ENCODE measurements at places on chromosomes 3 and 15.

DNA sequence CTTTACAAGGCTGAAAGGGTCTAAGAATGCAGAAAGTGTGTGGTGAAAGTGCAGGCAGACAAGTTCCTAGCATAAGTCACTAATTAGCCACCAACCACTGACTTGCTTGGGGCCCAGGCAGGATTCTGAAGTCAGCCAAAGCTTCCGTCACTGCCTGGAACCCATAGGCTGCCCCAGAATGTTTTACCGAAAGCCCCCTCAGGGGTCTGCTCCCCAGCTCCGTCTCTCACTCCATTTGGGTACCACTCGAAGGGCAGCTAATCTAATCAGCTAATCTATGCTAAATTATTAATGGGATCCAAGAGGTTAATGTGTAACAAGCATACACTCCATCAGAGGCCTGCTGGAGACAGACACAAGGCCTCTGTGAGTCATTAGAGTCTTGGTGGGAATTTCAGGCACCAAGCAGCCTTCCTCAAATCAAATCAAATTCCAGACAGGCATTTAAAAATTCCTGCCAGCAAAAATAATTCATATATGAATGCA is 13.2 kb downstream of the ADAMTS9 start:
- DNase-seq: no peak

DNA sequence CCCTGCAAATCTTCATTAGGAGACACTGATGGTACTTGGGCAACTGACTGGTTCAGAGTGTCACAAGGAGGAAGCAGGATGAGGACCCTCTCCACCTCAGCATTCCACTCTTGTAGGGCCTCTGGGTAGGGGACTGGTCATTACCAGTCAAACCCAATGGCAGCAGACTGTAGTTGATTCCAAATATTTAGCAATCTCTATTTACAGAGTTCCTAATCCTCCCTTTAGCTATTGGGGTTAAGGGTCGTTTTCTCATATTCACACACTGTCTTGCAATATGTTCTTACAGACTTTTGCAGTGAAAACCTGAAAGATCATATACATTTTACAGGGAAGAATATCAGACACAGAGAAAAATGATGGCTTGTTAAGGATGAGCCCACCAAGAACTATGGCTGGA is 397.7 kb downstream of the GAP43 start:
- DNase-seq: no peak

DNA sequence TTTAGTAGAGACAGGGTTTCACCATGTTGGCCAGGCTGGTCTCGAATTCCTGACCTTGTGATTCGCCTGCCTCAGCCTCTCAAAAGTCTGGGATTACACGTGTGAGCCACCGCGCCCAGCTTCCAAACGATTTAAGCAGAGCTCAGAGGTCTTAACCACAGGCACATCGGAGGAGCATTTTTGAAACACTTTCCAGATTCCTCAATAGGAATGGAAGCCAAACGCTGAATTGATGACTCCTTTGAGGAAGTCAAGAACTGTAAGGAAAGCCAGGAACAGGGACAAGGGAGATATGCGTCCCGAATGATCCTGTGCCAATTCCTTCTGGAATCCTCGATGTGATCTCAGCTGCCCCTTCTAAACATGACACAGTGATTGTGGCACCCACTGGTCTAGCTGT is 40.0 kb downstream of the TRH start:
- DNase-seq: no peak

GRCh38 chr3:21705769-21706168 is 45.2 kb downstream of the ZNF385D start:
- DNase-seq: no peak

DNA sequence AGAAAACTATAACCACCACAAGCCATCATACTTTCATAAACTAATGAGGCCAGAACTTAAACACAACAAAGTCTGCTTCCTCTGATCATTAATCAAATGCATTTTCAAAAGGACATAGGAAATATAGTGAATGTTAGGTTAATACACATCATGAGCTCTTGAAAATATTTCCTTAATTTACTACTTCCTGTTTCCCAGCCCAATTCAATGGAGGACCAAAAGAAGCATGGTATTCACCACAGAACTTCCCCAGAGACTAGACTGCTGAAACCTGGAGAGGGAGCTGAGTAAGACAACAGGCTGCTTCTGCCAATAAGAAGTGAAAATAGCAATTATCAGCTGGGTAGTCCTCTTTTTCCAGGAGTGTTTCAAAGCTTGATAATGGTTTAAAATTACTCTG is 250.3 kb downstream of the ULK4 start:
- DNase-seq: peak; percentile 31

DNA sequence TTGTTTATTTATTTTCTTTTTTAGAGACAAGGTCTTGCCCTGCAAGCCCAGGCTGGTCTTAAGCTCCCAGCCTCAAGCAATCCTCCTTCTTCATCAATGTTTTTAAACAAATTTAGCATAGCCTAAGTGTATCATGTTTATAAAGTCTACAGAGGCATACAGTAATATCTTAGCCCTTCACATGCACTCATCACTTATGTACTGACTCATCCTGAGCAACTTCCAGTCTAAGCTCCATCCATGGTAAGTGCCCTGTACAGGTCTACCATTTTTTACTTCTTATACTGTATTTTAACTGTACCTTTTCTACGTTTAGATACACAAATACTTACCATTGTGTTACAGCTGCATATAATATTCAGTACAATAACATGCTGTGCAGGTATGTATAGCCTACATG is 860.0 kb downstream of the FHIT start:
- no peak for DNase-seq

- DNase-seq: no peak
These were observed 90.4 kb upstream of the PHLDB2 start for GRCh38 chr3:111768571-111769100.

- DNase-seq: no peak
These were observed 124.0 kb upstream of the PLXNA1 start for GRCh38 chr3:126858887-126859286.

DNA sequence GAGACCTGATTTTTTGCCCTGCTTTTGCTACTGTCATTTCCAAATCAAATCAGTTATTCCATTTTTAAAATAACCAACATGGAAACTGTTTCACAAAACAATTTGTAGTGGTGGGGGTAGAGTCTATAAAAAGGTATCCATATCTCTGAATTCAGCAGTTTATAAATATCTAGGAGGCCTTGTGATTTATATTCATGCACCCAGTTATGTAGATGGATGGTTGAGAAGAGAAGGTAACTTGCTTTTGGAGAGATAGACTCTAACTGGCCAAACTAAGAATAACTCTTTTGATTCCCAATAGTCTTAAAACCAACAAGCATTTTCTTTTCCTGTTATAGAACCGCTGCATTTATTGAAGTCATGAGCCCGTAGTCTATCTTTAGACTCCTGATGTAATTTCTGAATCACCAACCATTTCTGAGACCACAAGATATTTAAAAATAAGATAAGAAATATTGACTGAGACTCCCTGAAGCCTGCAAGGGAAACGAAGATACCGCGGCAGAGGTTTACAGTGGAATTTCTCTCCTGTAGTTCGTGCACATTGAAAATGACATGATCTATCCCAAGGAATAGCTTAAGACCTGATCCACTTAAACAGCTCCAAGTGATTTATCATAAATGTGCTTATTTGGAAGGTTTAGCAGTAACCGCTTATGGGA is 68.5 kb downstream of the SAMMSON start:
- no peak for DNase-seq

DNA sequence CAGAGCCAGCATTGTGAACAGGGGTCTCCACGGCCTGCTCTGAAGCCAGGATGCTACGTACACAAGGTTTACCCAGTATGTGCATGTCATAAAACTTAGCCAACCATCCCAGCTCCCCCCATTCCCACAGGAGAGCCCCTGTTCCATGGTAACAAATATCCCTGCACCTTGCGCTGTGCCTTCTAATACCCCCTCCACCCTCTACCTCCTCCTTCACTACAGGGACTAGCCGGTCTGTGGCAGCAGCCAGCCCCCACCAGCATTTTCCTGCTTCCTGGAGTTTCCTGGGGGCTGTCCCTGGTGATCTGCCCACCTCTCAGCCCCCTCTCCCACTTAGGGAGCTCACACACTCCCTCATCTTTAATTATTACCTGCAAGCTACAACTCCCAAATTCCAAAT is 20.4 kb downstream of the ACSBG1 start:
- no peak for DNase-seq

GRCh38 chr15:35505141-35505540 is 40.8 kb downstream of the DPH6 start:
- no peak for DNase-seq

DNA sequence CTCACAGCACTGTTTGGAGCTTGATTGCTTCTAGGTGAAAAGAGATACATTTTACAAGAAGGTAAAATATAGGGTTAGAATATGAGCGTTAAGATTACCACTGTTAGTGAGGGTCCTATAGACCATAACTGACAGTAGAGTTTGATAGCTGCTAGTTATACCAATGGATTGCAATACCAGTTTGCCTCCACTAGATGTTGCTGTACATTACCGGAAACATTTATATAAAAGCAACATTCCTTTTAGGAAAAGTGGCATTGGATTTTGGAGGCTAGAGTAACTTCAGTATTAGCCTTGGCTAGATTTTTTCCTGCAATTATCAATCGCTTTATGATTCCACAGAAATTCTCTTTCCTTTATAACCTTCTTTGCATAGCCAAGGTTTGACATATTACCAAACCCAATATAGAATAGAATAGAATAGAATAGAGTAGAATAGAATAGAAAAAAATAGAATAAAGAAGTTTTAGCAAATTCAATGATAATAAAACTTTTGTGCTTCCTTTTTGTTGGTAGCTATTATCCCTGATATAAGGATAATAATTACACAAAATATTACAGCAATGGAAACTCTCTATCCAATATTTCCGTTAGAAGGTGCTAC is 1093.6 kb upstream of the ALCAM start:
- DNase-seq: no peak

Data from right renal pelvis (tissue), 4 donors.